Suprapubic skin (tissue), 4 donors: ENCODE measurements at places on chromosomes 11 and 22. TPM values are rescaled to one million over a fixed set of nuclear protein-coding genes. Genes with fewer than 3 reads are reported as not detected.

The HEPACAM gene
- 0.89 TPM for total RNA-seq

The OR8D1 gene
- not detected for total RNA-seq

The MMP11 gene
- total RNA-seq = not detected

The IGLL5 gene
- not detected for total RNA-seq

The KCNK4 gene
- not detected for total RNA-seq

The PATE4 gene
- total RNA-seq = not detected

The PDHX gene
- 24.5 TPM for total RNA-seq

The GUCY1A2 gene
- 1.1 TPM for total RNA-seq

The TENM4 gene
- 43.6 TPM for total RNA-seq

The OOSP2 gene
- not detected for total RNA-seq

The ZNF143 gene
- 20.5 TPM for total RNA-seq

The SLC25A45 gene
- total RNA-seq = 5.3 TPM

The GAS2L1 gene
- 94.8 TPM for total RNA-seq

The OR5A1 gene
- not detected for total RNA-seq

The MOB2 gene
- 99.8 TPM for total RNA-seq

The OR5P2 gene
- total RNA-seq = 17.2 TPM

The SIPA1 gene
- total RNA-seq = 20.8 TPM

The MN1 gene
- total RNA-seq = 1.7 TPM

The LMNTD2 gene
- total RNA-seq = 9.4 TPM

The WEE1 gene
- total RNA-seq = 296 TPM

The SLC35E4 gene
- total RNA-seq = 17.0 TPM

The FERMT3 gene
- total RNA-seq = 11.5 TPM

The GRAMD1B gene
- 0.64 TPM for total RNA-seq

The NPTXR gene
- 2.1 TPM for total RNA-seq

The SYVN1 gene
- 61.2 TPM for total RNA-seq

The OR52I2 gene
- total RNA-seq = not detected

The PRDM10 gene
- 11.4 TPM for total RNA-seq

The TUT1 gene
- 10.9 TPM for total RNA-seq

The CHRM4 gene
- total RNA-seq = 2.8 TPM

The FXYD2 gene
- not detected for total RNA-seq

The PRR5L gene
- 3.4 TPM for total RNA-seq

The DKK3 gene
- total RNA-seq = 133 TPM

The MFNG gene
- 5.7 TPM for total RNA-seq

The SERPIND1 gene
- not detected for total RNA-seq

The PPME1 gene
- total RNA-seq = 47.1 TPM

The BCO2 gene
- total RNA-seq = 2.5 TPM

The MAJIN gene
- not detected for total RNA-seq

The SHISAL1 gene
- 0.26 TPM for total RNA-seq

The SCUBE1 gene
- 0.76 TPM for total RNA-seq

The RHBDD3 gene
- 16.2 TPM for total RNA-seq

The DTX4 gene
- 8.3 TPM for total RNA-seq

The RAG1 gene
- 0.23 TPM for total RNA-seq

The LDLRAD3 gene
- 43.7 TPM for total RNA-seq

The FADS2 gene
- 255 TPM for total RNA-seq

The CECR2 gene
- 2.5 TPM for total RNA-seq
